ENCODE measurements at places on chromosomes 1 and 21.

DNA sequence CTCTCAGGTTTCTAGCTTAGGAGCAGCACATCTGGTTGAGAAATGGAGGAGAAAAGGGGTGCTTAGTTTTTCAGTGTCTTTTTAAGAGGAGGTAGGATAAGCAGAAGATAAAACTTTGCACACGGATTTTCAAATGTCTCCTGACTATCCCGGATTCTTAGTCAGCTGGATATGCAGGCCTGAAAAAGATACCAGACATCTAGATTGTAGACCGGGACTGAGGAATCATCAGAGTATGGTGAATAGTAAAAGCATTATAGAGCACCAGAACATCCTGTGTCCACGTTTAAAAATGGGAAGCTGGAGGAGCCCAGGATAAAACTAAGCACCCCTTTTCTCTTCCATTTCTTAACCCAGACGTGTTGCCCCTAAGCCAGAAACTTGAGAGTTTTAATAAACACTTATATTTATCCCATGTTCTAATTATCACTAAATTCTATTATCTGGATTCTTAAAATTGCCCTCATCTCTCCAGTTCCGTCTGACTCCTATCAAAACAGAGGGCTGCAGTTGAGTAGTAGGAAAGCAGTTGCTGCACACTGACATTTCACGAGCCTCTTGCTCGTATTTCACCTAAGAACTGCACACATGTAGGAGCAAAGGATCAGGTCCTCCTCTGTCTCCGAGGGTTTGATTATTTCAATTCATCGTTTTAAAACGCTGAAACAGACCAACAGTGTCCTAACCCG is 609 bp downstream of the PIGK start:
- DNase-seq, result no peak

DNA sequence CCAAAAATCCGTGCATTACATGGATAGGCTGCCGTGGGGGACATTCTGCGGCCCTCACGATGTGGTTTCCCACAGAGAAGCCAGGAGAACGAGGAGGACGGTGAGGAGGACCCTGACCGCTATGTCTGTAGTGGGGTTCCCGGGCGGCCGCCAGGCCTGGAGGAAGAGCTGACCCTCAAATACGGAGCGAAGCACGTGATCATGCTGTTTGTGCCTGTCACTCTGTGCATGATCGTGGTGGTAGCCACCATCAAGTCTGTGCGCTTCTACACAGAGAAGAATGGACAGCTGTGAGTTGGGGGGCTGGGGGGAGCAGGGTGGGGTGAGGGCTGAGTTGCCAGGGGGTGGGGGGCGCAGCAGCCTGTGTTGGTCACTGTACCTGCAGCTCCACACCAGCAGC is 13.2 kb downstream of the PSEN2 start:
- DNase-seq, result no peak

GRCh38 chr1:39954324-39954869 is 548 bp upstream of the MFSD2A start:
- DNase-seq, result no peak

DNA sequence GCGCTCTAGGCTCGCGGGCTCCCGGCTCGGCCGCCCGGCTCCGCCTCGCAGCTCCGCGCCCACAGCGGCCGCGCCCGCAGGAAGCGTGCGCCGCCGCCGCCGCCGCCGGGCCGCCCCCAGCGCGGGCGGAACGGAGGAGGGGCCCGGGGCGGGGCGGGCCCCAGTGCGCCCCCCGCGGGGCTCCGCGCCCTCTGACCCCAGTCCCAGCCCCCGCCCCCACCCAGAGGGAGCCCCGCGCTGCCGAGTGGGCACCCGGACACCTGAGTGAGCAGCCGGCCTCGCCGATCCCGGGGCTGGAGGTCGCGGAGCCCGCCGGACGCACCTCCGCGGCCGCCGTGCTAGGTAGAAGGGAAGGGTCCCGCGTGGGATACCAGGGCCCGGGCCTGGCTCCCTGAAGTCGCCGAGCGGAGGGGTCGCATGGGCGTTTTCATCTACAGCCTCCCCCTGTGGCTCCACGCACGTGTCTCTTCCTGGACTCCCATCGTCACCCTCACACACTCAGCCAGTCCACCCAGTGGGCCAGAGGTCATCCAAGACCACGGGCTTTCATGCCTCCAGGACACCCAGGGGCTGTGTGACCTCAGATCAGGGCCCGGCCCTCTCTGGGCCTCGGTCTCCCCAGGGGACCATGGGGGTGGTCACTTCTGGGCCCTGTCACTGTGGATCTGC is at the start of gene SDC3:
Gene SDC3 (minus strand): TSS at position 63 of the 669 bp plus-strand sequence. CDS start 172 bp downstream, outside the sequence.
- no peak for DNase-seq

DNA sequence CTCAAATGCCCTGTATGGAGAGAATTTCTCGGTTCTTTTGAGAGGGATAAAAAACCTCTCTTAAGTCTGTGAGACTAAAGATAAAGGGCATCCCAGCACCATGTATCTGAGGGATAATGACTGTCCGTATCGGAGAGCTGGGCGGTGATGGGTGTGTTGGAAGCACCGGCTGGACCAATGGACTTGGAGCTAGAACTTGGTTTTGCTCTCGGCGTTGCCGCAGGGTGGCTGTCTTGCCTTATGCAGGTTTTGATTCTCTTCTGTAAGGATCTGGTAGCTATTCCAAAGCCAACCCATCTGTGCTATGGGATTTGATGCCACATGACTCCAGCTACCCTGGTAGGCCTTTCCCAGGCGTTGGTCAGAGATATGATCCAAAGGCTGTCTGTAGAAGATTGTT is 348.8 kb downstream of the KIF26B start:
- no peak for DNase-seq

- no peak for DNase-seq
Measured at GRCh38 chr1:30984165-30984889, 75.8 kb upstream of the SDC3 start.

DNA sequence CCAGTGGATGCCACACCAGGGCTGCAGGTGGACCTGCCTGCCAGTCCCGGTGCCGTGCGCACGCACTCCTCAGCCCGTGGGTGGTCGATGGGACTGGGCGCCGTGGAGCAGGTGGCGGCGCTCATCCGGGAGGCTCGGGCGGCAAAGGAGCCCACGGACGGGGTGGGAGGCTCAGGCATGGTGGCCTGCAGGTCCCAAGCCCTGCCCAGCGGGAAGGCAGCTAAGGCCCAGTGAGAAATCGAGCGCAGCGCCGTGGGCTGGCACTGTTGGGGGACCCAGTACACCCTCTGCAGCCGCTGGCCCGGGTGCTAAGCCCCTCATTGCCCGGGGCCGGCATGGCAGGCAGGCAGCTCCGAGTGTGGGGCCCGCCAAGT is 1171.8 kb upstream of the B3GALT2 start:
- no peak for DNase-seq
